Forelimb muscle (tissue), 1 donor: ENCODE measurements at places on chromosomes 16 and 17. TPM values are rescaled to one million over a fixed set of nuclear protein-coding genes. Genes with fewer than 3 reads are reported as not detected.

Gene ARHGAP44
- 4.8 TPM for polyA plus RNA-seq

Gene ALOX12B
- polyA plus RNA-seq, result not detected

Gene KRTAP9-4
- not detected for polyA plus RNA-seq

Gene ARMC5
- polyA plus RNA-seq, result 8.2 TPM

Gene TNFRSF17
- 0.19 TPM for polyA plus RNA-seq

Gene VAT1L
- polyA plus RNA-seq, result 6.7 TPM

Gene CETP
- polyA plus RNA-seq, result 5.3 TPM

Gene C16orf95
- 2.9 TPM for polyA plus RNA-seq

Gene SLC5A10
- polyA plus RNA-seq, result 0.16 TPM

Gene CCL3
- polyA plus RNA-seq, result 3.1 TPM

Gene MEAK7
- polyA plus RNA-seq, result 8.3 TPM

Gene KLHL10
- 0.18 TPM for polyA plus RNA-seq

Gene CDH3
- 0.57 TPM for polyA plus RNA-seq

GRCh38 chr17:50890675-50891516 lies 24.7 kb upstream of the TOB1 start:
- no peak for DNase-seq

DNA sequence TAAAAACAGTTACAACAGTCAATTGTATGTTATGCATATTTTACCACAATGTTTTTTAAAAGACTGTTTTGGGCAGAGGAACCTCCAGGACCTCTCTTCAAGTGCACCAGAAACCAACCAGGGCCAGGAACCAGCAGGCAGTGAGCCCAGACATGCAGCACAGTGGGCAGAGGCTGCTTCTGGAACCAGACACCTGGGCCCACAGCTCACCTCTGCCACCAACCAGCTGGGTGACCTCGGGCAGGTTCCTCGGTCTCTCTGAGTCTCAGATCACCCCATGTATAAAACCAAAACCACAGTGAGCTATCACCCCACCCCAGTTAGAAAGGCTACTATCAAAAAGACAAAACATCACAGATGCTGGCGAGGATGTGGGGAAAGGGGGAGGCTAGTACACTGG lies 161.0 kb downstream of the C16orf95 start:
- DNase-seq, result no peak

GRCh38 chr17:69096541-69096940 lies 35.8 kb upstream of the ABCA9 start:
- DNase-seq, result no peak

- DNase-seq, result no peak
Observed at GRCh38 chr17:76384987-76385891, 830 bp downstream of the SPHK1 start.

GRCh38 chr16:26453215-26453614 lies 613.5 kb upstream of the C16orf82 start:
- no peak for DNase-seq

- no peak for DNase-seq
Observed at GRCh38 chr16:11194913-11195312, 61.1 kb downstream of the SOCS1 start.

DNA sequence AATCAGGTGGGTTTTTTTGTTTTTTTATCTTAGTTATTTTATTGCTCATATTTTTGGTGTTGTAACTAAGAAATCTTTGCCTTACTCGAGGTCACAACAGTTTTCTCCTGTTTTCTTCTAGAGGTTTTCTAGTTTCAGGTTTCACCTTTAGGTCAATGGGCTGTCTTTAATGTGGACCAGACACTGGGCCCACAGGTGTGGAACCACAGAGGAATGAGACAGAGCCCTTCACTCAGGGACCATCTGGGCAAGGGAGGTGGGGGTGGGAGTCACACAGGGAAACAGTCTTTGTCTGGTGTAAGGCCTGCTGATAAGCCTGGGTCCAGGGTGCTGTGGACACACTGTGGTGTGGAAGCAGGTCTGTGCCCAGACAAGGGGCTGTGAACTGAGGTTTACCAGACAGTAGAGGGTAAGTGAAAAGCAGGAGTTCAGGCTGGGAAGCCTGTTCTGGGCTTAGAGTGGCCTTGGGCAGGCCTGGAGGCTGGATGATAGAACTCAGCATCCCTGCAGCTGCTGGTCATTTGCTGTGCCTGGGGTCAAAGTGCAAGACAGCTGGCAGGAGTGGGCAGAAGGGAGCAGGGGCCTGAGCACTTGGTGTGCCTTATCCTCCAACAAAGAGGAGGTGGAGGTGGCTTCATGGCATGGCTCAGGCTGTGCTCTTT lies 75.6 kb downstream of the SPECC1 start:
- DNase-seq, result no peak

- DNase-seq, result no peak
Observed at GRCh38 chr16:68939692-68940320, 96.5 kb downstream of the TANGO6 start.

GRCh38 chr16:87053016-87053982 lies 263.9 kb downstream of the C16orf95 start:
- no peak for DNase-seq

- DNase-seq, result no peak
Observed at GRCh38 chr17:4898351-4898750, 985 bp upstream of the C17orf107 start.

GRCh38 chr17:54937018-54937417 lies 31.4 kb downstream of the COX11 start:
- DNase-seq, result no peak

DNA sequence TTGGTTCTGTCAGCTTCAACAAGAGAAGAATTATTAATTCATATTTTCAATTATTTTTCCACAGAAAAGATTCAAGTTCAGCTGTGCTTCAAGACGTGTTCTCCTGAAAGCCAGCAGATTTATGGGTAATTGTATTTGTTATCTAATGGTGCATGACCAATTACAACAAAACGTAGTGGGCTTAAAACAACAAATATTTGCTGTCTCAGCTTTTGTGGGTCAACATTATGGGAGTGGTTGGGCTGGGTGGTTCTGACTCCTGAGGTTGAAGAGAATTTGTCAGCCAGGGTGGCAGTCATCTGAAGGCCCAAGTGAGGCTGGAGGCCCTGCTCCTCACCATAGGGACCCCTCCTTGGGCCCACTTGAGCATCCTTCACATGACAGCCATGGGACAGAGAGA lies 24.1 kb upstream of the KREMEN2 start:
- no peak for DNase-seq

- no peak for DNase-seq
Observed at GRCh38 chr17:7405350-7406234, 1.7 kb upstream of the TMEM256 start.

DNA sequence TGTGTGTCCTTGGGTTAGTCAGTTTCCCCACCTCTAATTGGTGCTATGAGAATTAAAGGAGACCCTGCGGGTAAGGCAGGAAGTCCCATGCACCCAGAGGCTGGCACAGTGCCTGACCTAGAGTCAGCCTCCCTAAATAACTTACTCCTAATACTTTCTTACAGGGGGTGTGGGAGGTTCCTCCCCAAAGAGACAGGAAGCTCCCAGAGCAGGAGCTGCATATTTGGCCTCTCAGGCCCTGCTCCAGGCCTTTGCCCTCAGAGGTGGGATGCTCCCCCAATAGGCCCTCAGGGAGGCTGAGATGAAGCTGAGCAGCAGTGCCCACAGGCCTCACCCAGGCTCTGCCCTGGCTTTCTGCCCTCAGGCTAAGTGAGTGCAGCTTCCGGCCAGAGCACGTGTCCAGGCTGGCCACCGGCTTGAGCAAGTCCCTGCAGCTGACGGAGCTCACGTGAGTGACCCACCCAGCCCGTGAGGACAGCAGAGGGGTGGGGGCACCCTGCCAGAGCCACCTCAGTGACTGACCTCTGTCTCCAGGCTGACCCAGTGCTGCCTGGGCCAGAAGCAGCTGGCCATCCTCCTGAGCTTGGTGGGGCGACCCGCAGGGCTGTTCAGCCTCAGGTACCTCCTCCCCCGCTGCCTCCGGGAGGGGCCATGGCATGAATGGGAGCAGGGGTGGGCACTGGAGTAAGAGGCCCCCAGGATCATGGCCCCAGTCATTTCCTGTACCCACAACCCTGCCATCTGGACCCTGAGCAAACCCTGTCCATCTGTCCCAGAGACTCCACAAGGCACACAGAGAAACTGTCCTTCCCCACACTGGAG lies 31.1 kb upstream of the CPNE2 start:
- no peak for DNase-seq

DNA sequence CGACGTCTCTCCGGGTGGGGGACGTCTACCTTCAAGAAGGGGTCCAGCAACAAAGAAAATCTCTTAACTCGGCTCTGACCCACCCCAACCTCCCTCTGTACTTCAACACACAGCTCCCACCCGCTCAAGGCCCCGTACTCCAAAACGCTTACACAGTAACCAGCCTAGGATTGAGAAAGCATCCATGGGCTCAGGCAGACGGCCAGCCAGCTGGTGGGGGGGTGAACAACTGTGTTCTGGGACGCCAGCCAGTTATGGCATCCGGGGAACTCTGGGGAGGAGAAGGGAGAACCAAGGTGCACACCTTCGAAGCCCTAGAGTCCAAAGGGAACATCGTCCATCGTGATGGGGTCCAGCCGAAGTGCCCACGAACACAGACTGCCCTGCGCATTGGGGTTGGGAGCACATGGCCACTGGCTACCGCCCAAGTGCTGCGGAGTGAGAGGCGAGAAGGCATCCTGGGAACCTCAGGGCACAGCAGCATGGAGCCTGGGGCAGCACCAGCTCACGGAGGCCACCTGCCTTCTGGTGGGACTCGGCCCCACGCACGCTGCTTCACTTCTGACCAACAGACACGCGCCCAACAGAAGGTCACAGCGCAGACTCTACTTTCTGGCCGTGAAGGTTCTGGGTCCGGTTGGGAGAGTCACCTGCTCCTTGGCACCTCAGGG lies 14.3 kb downstream of the SLC16A3 start:
- DNase-seq, result no peak

DNA sequence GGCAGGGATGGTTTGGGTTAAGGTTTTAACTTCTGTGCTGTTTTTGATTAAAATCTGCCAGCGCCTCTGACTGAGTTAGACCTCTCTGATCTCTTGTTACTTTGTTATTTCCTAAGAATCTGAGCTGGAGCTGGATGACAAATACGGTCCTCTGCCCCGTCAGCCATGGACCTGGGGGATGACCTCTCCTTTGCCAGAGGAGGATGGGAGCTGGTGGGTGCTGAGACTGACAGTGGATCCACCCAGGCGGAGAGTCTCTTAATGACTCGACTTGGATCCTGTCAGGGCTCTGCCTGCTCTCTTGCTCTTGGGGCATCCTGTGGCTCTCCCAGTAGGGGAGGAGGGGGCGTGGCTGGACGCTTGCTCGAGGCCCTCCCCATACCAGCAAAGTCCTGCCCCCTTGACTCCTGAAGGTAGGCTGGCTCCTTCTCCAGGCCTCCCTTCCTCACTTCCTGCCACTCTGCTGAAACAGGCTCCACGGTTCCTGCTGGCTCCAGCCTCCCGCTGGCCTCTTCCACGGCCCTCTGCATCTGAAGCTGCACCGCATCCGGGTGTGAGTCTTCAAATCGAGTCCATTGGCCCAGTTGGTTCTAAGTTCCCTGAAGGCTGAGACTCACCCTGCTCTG lies 24.8 kb upstream of the MAP3K14 start:
- DNase-seq, result no peak

- no peak for DNase-seq
Observed at GRCh38 chr17:15381707-15382106, 40.3 kb upstream of the TEKT3 start.

DNA sequence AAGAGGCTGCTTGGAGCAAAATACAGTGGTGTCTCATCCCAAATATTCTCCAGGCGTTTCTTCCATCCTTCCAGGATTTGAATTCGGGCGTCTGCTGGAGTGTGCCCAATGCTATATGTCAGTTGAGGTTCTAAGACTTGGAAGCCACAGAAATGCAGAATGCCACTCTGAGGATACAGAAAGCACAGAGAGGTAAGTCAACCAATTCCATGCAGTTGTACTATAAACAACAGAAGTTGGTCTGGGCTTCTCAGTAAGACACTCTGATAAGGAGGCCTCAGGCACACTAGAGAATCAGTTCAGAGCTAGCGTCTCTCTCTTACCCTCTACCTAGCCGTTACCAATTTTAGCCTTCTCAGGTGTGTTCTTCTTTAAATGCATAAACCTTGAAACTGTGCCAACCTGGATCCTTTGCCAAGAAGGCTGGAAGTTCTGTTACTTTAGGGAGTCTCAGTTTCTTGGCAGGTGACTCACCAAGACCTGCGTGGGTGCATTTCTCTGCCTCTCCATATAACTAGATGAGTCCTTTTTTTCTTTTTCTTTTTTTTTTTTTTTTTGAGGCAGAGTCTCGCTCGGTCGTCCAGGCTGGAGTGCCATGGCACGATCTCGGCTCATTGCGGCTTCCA lies 15.1 kb downstream of the NQO1 start:
- no peak for DNase-seq

DNA sequence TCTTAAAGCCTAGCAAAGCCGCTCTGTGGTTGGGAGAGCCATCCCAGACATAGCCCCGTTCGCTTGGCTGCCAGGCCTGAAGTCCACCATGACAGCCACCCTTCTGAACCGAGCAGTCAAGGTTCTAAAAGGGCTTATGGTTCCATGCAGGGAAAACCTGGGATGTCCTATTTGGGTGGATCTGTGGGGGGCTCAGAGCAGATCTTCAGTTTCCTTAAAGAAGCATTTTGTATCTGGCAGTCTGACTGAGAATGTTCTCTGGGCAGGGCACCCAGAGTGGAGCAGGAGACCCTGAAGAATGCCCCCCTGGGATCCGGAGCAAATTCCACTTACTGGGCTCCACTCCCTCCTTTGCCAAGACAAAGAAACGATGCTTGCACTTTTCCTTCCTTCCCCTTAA lies 127.2 kb downstream of the IRX5 start:
- DNase-seq, result no peak

GRCh38 chr17:37761961-37762360 lies 17.1 kb upstream of the HNF1B start:
- no peak for DNase-seq

- no peak for DNase-seq
Observed at GRCh38 chr17:55005520-55005919, 37.0 kb downstream of the STXBP4 start.

- DNase-seq, result no peak
Observed at GRCh38 chr17:77476931-77477805, 336.4 kb downstream of the SEC14L1 start.

- DNase-seq, result no peak
Observed at GRCh38 chr17:17999364-18000029, 26.8 kb downstream of the DRC3 start.

DNA sequence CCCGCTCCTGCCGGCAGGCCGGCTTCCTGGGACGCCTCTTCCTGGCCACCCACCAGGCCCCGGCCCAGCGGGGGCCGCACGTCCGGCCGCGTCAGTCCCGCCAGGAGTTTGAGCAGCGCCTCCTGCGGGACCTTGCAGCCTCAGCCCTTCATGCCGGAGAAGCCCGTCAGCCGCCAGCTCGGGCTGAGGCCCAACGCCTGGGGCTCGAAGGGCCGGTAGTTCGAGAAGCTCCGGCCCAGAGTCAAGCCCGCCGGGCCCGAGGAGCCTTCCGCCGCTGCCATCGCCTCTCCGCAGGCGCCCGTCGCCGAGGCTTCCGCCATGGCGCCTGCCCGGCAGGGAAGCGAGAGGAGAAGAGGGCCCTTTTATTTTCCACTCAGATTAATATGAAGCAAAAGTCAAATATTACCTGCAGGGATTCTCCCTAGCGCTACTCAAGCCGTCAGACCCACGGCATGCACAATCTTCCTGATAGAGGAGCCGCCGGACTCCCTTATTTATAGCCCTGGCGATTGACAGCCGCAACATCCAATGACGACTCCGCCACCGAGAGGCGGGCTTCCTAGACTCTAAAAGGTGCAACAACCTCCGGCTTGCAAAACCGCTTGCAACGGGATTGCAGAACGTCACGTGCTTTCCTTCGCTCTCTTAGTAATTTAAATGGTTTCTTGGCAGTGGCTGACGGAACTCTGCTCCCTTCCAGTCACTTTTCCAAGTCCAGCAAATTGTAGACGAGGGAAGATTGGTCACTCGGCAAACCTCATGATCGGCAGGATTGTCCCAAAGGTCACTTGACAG lies at the start of gene SEPHS2:
Gene SEPHS2 (minus strand): TSS at position 467 of the 795 bp plus-strand sequence. CDS start 147 bp downstream, at position 320.
- DNase-seq, result peak; percentile 90
